RCC 7860 (cell line): ENCODE measurements at places on chromosomes 6 and 20.

DNA sequence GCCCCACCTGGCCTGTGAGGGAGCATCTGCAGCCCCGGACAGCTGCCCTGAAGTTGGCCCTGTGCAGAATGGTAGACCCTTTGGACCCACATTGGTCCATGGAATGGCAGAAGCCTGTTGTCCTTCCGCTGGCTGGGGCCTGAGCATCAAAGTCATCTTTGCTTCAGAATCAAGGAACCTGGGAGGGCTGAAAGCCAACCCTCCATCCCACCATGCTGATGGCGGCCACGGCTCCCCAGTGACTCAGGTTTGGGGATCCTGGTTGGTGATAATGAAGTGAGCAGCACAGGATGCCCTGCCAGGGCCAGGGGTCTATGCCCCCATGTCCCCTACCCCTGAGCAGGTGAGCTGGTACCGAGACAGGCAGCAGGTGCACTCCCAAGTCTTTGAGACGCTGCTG lies 52.8 kb downstream of the YTHDF1 start:
- DNase-seq, result no peak

DNA sequence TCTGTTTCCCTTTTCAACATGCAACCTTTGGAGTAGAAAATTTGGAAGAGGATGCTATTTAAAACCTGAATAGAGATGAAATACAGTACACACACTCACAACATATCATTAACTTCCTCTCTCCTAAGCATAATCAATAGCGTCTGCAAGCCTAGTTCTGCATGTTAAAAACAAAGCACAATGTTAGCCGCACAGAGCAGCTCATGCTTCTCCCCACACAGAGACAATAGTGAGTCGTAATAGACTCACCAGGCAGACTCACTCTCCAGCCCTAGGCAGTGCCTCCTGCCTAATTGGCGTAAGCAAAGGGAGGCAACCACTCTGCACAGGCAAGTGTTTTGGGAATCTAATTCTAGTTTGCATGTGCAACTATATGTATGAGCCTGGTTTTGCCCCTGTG lies 45.8 kb upstream of the ARID1B start:
- peak; percentile 26 for DNase-seq

DNA sequence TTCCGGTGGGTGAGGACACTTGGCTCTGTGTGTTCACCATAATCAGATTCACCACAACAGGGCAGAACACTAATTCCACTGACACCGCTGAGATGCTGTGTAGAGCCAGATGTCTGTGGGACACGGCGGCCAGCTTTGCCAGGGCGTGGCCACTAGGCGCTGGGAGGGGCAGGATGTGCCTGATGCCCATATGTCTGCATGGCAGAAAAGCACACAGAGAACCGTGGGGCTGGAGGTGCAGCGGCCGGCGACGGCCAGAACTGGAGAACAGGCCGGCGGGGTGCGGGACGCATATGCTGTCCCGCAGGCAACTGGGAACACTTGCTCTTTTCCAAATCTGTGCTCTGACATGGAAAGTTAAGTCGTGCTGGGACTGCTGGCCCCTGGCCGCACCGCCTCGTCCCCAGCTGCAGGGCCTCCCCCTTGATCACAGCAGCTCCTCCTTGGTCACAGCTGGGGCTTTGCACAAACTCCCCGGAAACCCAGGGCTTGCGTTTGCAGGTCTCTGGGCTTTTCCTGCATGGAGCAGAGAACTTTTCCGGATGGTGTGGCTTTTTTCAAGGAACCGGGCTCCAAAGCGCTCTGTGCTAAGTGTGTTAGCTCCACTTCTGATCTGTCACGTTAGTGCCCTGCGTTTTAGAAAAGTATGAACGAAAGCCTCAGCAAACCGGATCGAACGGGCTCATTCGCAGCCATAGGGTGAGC lies 31.1 kb downstream of the NTSR1 start:
- no peak for DNase-seq

DNA sequence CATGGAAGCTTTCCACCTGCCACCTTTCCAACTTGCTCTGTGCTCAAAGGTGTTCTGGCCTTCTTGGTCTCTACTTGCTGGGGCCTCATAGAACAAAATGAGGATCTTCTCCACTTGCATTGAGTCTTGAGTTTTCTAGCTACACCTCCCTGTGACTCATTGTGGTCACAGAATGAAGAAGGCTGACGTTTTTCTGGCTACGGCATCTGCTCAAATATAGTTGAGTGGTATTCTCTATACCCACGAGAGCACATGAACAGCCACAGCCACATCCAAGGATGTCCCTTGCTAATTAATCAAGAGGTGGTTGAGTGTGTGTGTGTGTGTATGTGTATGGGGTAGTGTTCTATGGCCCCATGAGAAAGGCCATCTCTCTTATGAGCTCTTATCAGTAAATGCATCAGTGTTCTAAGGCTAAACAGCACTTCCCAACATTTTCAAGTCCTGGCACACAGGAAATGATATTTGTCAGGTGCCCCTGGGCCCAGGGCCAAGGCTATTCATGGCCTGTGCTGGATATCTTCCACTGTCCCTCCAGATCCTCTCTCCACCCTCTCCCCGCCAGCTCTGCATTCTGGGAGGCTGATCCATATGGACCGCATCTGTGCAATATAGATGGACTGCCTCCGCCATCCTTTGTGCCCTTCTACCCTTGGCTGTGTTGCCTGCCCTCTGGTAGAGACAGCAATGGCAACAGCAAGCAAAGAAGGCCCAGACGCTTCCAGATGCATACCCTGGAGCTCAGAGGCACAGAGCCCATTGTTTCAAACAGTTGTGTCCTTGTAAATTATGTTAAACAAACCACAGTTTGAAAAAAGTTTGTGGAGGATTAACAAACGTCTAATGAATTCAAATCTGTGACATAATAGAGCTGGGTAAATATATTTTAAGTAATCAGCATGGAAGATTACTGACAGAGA lies 150.2 kb downstream of the LRFN2 start:
- no peak for DNase-seq

DNA sequence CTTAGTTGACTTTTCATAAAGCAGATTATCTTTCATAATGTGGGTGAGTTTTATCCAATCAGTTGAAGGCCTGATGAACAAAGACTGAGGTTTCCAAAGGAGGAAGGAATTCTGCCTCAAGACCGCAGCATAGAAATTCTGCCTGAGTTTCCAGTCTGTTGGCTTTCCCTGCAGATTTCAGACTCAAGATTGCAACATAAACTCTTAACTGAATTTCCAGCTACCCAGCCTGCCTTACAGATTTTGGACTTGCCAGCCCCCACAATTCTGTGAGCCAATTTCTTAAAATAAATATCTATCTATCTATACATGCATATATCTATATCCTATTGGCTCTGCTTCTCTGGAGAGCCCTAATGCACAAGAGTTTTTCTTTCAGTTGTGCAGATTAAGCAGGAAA lies 57.3 kb upstream of the SMLR1 start:
- DNase-seq, result no peak

GRCh38 chr20:49700411-49701185 lies 13.1 kb downstream of the B4GALT5 start:
- DNase-seq, result peak; percentile 80

GRCh38 chr6:14241255-14242070 lies 123.9 kb downstream of the CD83 start:
- no peak for DNase-seq

- DNase-seq, result no peak
Measured at GRCh38 chr20:54011346-54011745, 59.0 kb downstream of the BCAS1 start.

GRCh38 chr6:14178083-14178445 lies 60.5 kb downstream of the CD83 start:
- DNase-seq, result no peak

GRCh38 chr6:85714893-85715530 lies 72.3 kb upstream of the SYNCRIP start:
- no peak for DNase-seq

DNA sequence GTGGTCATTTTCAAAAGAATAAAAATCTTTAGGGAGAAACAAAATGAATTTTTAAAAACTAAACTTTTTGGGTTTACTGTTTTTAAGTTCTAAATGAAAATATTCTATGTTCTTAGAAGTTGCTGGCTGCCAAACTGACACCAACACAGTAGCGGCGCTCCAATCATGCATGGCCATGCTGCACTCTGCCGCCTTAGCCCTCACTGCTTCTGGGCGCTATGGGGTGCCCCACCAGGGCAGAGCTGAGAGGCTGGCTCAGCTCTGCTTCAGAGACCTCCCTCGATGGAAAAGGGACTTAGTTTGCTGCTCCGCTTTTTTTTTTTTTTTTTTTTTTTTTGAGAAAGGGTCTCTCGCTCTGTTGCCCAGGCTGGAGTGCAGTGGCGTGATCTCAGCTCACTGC lies 20.9 kb downstream of the EZR start:
- no peak for DNase-seq

- peak; percentile 38 for DNase-seq
Measured at GRCh38 chr6:24154121-24154520, 28.1 kb downstream of the NRSN1 start.

DNA sequence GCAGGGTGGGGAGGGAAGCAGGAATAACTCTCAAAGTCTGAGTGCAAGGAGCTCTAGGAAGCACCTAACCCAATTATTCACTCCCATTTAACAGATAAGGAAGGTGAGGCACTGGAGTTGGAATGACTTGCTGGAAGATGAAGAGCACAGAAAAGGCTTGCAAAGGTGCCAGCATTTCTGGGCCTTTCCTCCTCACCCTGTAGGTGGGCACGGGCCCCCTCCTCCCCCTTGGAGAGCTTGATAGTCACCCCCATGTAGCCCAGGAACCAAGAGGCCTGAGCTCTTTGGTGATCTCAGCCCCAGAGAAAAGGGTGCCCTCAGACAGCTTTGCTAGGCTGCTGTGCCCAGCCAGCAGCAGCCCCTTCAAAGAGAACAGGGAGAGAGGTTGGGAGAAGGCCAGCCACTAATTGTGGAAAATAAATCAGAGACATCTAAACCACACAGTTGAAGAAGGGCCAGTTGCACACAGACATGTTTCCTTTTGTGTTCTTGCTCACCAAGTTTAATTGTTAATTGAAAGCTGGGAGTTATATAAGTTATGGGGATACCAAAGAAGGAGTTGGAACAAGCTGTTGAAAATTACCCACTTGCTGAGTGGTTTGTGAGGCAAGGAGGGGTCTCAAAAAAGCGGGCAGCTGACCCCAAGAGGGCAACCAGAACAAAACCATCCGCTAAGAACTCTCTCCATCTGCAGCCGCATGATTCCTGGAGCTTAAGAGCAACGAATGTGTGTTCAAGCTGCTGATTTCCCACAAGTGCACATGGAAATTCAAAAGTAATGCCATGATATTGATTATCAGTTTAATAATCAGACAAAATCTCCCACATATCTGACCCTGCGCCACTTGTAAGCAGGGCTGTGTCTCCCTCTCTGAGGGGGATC lies 77.0 kb downstream of the MRPL14 start:
- DNase-seq, result no peak

- DNase-seq, result no peak
Measured at GRCh38 chr6:39430871-39431523, 108.5 kb upstream of the KCNK16 start.

- no peak for DNase-seq
Measured at GRCh38 chr20:53180928-53181362, 208.8 kb downstream of the TSHZ2 start.

- DNase-seq, result no peak
Measured at GRCh38 chr6:118680452-118681095, 29.2 kb upstream of the CEP85L start.

- peak; percentile 81 for DNase-seq
Measured at GRCh38 chr6:42224222-42225028, 6.8 kb upstream of the MRPS10 start.

GRCh38 chr6:147158881-147159280 lies 45.3 kb upstream of the STXBP5 start:
- no peak for DNase-seq

DNA sequence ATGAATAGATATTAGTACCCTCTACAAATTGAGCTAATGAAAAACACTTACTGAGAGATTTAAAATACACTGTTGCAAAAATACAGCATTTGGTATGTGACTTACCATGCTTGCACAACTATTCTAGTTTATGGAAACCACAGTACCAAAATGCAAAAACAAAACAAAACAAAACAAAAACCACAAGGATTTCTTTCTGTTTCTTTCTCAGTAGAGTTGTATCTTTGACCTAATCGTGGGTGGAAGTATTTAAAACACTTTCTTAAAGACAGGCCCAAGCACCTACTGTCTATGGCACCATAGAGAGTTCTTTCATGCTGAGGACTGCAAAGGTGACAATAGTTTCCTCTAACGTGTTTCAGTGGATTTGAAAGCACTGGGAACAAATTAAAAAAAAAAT lies 95.3 kb upstream of the C6orf118 start:
- no peak for DNase-seq

GRCh38 chr6:147000545-147001488 lies 203.4 kb upstream of the STXBP5 start:
- DNase-seq, result no peak

DNA sequence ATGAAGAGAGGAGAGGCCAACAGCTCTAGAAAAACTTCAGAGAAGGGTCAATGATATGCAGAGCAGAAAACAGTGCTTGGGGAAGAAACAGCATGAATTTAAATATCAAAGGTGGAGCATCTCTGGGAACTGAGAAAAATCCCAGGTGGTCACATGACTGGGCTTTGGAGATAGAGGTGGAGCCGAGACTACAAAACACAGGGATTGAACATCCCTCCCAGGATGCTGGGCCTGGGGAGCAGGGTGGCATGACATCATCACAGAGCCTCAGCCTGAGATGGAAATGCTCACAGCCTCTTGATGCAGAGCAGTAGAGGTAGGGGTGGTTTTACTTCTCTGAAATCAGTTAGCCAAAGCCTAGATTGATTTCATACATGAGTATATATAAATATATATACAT lies 529.5 kb downstream of the PRKN start:
- no peak for DNase-seq

GRCh38 chr20:47748823-47749222 lies 36.5 kb downstream of the SULF2 start:
- no peak for DNase-seq
